ENCODE measurements at places on chromosomes 4 and X. TPM values are rescaled to one million over a fixed set of nuclear protein-coding genes. Genes with fewer than 3 reads are reported as not detected.

MID1 gene
- 16.2 TPM for total RNA-seq

DNAAF6 gene
- total RNA-seq, result not detected

PCDH7 gene
- 23.1 TPM for total RNA-seq

PABPC1L2B gene
- not detected for total RNA-seq

STK32B gene
- 6.4 TPM for total RNA-seq

PABPC4L gene
- total RNA-seq, result 3.7 TPM

SLC49A3 gene
- 11.0 TPM for total RNA-seq

- no peak for DNase-seq
Measured at GRCh38 chr4:173076903-173077634, 91.5 kb upstream of the GALNT7 start.

GRCh38 chr4:39706334-39706733 is 8.4 kb downstream of the UBE2K start:
- DNase-seq, result no peak

GRCh38 chr4:119490335-119490734 is 138.3 kb downstream of the PDE5A start:
- DNase-seq, result no peak

DNA sequence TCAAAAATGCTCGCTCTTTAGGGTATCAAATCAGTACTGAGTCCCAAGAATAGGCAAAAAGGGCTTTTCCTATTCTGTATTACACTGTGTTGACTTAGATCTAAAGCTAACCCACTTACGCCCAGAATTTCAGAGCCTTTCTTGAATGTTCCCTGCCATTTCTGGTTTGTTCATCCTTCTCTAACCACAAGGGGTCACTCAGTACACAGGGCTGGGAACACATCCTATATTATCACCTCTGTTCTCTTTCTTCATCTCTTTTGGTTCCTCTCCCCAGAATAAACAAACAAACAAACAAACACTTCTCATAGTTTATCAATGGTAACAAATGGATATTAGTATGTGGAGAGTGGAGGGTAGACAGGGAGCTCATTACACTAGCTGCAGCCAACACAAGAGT is 25.5 kb upstream of the MORC4 start:
- no peak for DNase-seq

DNA sequence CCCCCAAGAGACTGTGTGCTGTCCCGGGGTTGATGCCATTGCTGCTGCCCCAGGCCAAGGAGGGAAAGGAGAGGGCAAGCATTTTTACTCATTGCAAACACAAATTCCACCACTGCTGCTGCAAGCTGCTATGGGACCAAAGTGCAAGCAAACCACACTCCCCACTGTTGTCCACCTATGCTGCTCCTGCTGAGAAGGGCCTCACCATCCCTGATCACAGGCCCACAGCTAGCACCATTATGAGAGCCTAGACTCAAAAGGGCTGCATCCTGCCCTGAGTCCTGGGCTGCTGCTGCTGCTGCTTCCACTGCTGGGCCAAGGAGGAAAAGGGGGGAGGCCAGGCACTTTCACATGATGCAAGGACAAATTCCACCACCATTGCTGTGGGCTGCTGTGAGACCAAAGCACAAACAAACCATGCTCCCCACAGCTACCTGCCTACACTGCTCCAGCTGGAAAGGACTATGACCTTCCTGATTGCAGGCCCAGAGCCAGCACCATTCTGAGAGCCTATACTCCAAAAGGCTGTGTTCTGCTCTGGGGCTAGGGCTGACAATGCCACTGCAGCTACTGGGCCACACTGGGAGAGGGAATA is 218.2 kb upstream of the ZCCHC13 start:
- no peak for DNase-seq

DNA sequence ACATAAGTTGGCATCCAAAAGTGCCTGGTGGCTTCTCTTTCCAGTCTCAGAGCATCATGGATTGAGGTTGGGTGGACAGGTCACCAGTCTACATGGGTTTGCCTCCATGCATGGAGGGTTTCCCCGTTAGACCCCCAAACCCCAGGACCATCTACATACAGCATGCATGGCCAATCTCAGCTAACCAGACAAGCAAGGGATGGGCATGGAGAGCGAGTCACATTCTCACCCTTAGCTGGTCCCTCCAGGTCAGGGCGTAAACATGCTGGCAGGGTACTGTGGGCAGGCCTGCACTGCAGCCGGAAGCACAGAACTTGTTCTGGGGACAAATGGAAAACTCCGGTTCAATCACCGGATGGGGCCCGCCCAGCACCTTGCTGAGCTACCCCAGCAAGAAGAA is 37.3 kb downstream of the HCCS start:
- DNase-seq, result no peak

DNA sequence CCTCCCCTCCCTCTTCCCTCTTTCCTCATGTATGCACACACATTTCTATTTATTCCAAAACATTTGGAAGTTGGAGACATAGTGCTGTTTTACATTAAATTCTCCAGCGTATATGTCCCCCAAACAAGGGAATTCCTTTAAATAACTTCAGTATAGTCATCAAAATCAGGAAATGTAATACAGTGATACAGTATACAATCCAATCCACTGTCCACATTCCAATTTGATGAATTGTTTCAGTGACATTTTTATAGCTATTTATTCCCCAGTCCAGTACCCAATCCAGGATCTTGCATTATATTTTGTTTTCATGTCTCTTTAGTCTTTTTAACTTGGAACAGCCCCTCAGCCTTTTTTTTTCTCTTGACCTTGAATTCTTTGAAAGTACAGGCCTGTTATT is 233.0 kb downstream of the DKK2 start:
- no peak for DNase-seq

GRCh38 chrX:153353416-153353815 is 19.5 kb downstream of the ZNF275 start:
- no peak for DNase-seq

DNA sequence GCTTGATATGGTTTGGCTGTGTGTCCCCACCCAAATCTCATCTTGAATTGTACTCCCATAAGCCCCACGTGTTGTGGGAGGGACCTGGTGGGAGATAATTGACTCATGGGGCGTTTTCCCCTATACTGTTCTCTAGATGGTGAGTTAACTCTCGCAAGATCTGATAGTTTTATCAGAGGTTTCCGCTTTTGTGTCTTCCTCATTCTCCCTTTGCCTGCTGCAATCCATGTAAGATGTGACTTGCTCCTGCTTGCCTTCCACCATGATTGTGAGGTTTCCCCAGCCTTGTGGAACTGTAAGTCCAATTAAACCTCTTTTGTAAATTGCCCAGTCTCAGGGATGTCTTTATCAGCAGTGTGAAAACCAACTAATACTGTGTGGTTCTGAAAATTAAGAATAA is 11.5 kb downstream of the SLAIN2 start:
- no peak for DNase-seq

GRCh38 chrX:103539695-103540094 is 20.4 kb upstream of the RAB40A start:
- DNase-seq, result no peak

Data from vagina (tissue), 2 donors.